ENCODE measurements at places on chromosomes 3 and 15.

GRCh38 chr3:98765721-98766120, 2.6 kb downstream of the ST3GAL6 start:
- no peak for DNase-seq

- no peak for DNase-seq
These were observed 73.1 kb downstream of the USF3 start for GRCh38 chr3:113623324-113623723.

GRCh38 chr3:185779461-185779860, 45.4 kb downstream of the IGF2BP2 start:
- DNase-seq, result no peak

DNA sequence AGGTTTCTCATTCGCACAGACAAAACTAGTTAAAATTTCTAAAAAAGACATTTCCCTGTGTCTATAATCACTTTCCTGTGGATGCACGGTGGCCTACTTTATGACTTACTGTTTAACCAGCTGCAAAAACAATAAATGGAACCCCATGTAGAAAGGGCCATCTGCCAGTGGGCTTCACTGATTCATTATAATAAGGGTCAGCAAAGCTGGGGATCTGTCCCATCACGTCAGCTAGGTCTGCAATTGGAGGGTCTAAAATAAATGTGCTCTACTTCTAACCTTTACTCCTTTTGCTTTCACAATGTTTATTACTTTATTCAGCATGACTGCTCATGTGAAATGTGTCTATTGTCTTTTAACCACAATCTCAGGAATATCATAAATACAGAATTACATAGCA, 43.1 kb upstream of the NMD3 start:
- DNase-seq, result no peak

- no peak for DNase-seq
These were observed 74.6 kb downstream of the CNTN3 start for GRCh38 chr3:74539876-74540275.

- no peak for DNase-seq
These were observed 12.8 kb upstream of the MAGEF1 start for GRCh38 chr3:184724699-184725098.

GRCh38 chr3:149967086-149967685, 3.5 kb downstream of the PFN2 start:
- no peak for DNase-seq

DNA sequence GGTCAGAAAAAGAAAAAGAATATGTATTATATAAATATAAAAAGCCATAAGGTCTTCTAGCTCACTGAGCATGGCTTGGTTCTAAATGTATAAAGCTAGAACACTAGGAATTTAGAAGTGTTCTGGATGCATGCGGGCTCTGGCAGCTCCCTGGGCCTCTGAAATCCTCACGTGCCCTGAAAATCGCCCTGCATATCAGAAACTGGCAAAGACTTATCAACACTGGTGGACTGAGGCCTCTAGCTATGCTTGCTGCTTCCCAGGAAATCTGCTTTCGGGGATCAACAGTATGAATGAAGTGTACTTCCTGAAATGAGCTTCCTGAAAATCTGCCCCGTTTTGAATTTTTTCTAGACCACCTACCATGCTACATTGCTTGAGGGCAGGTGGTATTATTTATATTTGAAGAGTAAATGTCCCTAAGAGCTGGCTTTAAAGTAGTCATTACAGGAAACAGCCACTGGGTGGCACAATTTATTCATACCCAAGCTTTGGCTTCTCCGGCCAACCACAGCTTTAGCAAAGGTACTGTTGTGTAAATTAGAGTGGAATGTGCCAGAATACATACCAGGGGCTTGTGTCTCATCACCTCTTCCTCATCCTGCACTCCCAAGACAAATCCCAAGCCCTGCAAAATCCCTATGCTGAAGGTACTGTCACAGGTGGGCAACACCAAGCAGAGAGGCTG, 17.7 kb downstream of the CRTAP start:
- DNase-seq, result no peak

DNA sequence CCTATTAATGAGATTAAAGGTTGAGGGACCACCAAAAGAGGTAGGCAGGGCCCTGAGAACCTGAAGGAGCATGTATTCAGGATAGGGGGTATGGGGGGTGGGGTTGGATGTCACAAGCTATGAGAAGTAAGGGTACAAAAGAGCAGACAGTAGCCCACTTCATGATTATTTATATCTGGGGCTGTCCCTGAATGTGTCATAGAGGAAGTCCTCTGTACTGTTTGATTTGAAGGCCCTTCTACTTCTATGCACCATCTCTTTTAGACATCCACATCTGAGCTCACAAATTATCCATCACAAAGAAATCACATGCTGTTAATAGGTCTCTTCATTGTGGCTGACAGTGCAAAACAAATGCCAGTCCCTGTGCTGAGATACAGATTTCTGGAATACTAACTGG, 68.6 kb downstream of the FHIT start:
- no peak for DNase-seq

DNA sequence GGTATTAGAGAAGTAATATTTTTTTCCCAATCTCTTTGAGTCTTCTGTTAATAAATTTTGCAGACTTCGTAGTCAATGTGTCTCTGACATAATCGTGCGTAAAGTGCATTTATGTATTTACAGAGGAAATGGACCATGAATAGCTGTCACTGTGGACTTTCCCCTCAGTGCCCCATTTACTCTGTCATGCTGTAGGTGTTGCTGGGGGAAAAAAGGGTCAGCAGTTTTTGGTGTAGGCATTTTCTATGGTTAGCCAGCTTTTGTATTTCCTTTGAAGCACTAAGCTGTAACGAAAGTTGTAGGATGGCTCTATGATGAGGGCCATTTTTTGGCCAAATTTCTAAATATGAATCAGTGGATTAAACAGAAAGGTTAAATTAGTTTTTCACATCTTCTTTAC, 598.4 kb downstream of the FGF12 start:
- no peak for DNase-seq

DNA sequence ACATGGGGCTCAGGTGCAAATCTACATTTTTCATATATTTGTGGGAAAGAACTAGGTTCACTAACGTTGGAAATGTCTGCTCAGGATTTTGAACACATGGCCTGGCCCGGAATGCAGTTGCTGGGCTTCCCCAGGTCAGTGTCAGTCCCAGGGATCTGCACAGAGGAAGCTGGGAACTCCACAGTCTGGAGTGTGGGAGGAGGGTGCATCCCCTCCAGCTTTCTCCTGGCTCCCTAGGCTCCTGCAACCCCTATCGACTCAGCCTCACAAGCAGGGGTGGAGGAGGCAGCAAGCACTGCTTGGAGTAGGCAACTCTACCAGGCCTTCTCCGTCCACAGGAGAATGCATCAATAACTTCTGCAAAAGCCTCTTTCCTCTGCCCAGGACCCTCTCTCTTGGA, 30.1 kb upstream of the HCN4 start:
- no peak for DNase-seq

- DNase-seq, result no peak
These were observed 283.5 kb upstream of the ROPN1 start for GRCh38 chr3:124275412-124275811.

DNA sequence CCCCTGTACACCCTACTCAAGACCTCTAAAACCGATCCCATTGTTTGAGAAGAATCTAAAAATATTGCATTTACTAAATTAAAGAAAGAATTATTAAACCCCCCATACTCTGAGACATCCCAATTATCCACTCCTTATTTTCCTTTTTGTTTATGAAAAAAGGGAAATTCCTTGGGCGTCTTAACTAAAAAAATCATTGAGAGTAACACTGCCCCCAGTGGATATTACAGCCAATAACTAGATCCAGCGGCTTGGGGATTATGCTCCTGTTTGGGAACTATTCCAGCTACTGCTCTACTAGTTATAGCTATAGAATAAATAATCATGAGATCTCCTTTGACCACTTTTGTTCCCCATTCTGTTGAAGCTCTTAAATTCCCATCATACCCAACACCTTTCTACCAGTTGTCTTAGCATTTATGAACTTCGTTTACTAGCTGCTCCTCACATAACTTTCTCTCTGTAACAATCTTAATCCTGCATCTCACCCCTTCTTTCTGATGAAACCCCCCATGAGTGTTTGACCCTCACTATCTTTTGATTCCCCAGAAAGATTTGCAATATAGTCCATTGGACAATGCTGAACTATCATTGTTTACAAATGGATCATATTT, 12.7 kb upstream of the CFAP91 start:
- DNase-seq, result no peak

DNA sequence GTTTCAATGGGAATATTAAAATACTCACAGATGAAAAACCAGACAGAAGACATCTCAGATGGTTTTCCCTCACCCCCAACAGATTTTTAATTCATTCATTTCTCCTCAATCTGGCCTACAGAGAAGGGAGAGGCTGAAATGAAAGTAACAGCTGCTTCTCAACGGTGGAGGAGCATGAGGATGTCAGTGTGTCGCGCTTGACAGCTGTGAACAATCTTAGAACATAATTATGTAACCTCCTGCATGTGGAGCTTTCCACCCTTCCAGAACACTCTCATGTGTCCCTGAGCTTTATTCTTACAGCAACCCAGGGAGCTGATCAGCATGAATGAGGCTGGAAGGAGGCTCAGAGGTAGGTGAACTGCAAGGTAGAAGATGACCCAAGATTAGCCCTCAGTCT, 52.7 kb downstream of the MB21D2 start:
- no peak for DNase-seq
